Activated T-cell treated with anti-CD3 and anti-CD28 coated beads for 24 hours (primary cell): ENCODE measurements at places on chromosomes 1 and 21.

DNA sequence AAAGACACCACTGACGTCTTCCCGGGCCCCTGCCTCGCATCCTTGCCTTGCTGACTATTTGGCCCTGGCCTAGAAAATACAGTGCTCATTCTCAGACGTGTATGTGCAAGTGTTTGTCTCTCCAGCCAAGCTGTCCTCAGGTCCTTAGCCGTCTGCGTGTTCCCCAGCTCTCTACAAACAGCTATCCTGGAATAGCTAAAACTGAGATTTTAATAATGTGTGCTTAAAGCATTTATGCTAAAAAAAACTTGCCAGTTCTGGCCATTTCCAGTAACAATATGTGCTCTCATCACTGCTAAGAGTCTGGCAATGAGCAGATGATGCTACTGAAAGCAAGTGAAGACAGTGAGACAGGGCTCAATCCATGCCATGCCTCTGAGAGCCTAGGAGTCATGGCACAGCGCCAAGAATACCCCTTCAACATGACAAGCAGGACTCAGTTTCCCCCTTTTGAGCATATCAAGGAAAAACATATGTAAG, 55.7 kb downstream of the IRF2BP2 start:
- no peak for DNase-seq

DNA sequence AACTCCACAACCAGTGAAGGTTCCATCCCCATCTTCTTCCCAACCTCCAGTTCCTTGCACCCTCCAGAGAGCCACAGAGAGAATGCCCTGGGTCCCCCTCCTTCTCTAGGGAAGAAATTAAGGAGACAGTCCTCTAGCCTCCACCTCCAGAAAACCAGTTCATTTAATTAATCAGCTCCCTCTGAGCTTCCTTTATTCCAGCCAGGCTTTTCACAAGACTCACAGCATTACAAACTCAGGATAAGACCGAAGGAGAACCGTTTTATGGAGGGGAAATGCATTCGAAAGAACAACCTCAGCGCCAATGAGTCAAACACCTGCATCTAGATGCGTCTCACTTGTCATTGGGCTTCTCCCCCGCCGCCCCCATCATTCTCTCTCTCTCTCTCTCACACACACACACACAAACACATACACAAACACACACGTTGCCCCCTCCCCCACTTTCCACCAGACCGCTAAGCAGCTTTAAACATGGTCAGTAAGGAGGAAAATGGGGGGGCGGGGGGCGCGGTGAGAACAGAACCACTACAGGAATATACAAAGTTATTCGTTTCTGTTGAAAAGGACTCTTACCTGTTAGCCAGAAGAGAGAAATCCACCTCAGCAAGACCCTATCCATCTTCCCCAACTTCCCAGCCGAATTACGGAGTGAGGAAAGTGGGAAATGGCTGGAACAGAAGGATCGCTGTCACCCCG, 544 bp downstream of the ILDR2 start:
- DNase-seq = peak; percentile 33

DNA sequence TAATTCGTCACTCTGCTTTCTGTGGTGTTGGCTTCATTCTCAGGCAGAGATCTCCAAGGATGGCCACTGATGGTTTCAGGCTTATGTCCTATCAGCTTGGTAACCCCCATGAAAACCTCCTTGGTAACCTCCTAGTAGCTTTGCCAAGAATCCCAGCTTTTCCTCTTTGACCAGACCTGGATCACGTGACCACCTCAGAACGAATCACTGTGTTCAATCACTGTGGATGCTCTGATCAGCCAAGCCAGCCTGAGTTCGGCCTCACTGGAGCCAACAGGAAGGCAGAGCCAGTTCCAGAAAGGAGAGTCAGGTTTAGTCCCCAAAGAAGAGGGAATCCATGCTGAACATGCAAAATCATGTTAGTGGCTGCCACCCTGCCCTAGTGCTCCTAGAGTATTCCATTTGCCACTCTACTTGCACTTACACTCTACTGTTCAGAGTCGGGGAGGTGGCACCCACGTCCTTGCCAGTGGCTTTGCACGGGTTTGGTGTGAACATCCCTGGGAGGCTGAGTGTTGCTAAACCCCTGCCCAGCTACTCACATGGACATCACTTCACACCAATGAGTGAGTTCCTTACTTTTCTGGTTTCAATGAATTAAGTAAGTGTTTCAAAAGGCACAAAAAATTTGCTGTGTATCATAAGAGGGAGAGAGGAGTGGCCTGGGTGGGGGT, 33.5 kb upstream of the SSBP3 start:
- DNase-seq = no peak

DNA sequence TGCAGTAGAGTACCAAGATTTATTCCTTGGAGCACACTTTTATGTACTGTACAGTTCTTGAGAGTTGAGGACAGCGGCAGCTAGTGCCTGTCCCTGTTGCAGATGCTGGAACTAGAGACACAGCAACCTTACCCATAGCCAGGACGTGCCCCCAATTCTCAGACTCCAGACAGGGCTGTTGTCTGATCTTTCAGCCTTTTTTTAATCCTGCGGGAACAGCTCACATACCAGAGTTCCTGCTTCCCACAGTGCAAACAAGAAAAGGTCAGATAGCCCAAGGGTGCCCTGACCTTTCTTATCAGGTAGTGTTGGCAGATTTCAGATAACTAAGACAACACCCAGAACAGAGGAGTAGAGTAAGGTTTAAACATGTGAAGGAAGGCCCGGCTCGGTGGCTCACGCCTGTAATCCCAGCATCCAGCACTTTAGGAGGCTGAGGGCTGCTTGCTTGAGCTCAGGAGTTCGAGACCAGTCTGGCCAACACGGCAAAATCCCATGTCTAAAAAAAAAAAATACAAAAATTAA, 78.5 kb downstream of the DOP1B start:
- DNase-seq = no peak

DNA sequence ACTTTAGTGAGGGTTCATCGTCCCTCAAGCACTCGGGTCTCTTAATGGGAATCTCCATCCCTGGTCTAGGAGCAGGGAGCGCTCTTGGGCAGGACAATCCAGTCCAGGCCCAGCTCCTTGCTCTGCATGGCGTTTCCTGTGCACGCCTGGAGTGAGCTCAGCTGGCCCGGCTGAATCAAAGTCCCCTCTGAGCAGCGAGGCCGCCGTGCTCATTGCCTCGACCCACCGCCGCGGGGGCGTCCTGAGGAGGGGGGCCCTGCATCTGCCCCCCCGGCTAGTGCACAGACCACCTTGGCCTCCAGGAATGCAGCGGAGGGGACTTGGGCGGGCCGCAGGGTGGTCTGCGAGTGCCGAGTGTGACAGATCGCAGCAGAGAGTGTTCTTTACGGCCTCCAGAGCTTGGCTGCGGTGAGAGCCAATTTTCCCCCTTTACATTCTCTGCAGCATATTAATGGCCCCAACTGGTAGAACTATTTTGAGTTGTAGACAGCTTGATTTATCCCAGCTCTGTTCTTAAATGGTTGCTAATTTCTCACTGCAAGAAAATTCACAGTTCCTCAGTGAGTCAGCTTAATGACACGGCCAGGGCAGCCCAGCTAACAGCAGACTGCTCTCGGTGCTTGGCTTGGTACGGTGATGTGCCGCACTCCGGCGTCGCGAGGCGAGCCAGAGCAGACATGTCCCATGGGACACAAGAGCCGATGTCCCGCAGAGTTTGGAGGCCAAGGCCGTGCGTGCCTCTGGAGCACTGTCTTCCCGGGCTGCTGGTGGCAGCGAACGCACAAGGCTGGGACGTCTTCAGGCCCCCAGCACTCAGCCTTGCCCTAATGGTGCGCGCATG, 39.8 kb downstream of the SNAP47 start:
- DNase-seq = no peak

- no peak for DNase-seq
These were observed 4.7 kb upstream of the PTPRF start for GRCh38 chr1:43526002-43526401.

DNA sequence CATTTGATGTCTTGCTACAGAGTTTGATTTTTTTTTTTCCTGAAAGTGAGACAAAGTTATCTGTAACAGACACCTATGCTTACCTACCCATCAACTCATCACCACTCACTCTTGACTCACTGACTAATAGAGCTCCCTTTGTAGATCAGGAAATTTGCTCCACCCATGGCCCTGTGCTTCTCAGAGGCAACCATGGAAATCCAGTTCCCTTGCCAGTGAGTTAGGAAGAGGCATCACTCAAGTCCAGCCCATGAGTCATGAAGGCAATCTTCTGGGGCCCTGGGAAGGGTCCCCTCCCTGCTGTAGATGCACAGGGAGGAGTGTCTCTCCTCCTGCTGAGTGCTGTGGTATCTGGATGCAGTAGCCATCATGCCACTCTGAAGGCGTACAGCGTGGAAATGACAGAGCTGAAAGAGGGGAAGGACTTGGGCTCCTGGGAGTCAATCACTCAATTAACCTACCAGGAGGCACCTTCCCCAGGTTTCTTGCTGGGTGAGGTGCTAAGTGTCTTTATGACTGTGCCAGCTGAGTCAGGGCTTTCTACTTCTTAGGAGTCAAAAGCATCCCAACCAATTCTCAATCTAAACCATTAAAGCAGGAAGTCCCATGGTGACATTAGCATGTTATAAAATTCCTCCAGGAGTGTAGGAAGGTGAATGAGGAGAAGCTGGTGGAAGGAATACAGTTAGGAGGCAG, 56.1 kb downstream of the DNTTIP2 start:
- no peak for DNase-seq

DNA sequence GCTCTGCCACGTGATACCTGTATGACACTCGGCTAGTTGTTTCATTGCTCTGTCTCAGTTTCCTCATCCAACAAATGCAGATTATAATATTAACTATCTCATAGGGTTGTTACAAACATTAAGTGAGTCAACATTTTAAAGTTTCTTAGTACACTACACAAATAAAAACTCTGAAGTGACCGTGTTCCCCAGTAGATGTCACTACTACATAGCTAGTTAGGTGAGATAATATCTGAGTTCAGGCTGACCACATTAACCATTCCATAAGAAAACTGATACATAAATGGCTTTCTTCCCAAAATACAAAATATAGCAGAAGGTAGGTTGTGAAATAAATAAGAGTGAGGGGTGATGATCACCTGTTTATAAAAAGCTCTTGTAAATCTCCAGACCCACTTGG, 214.1 kb downstream of the NUF2 start:
- no peak for DNase-seq

DNA sequence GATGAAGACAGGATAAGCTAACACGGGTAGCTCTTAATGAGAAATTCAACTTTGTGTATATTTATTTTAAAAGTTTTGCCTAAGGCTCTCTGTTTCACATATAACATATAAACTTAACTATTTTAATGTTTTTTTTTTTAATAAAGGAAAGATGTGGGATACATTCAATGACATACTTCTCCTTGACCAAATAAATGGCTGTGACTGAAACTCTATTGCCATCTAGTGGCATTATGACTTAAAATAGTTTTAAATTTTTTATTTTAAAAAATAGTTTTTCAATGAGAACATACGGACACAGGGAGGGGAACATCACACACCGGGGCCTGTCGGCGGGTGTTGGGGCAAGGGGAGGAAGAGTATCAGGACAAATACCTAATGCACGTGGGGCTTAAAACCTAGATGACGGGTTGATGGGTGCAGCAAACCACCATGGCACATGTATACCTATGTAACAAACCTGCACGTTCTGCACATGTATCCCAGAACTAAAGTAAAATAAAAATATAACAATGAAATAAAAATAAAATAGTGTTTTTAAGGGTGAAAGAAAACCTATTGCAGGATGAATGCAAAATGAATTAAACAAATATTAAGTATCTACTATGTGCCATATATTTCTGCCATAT, 83.4 kb downstream of the LYST start:
- no peak for DNase-seq

- no peak for DNase-seq
These were observed 2.4 kb upstream of the PIK3R3 start for GRCh38 chr1:46134660-46135331.

DNA sequence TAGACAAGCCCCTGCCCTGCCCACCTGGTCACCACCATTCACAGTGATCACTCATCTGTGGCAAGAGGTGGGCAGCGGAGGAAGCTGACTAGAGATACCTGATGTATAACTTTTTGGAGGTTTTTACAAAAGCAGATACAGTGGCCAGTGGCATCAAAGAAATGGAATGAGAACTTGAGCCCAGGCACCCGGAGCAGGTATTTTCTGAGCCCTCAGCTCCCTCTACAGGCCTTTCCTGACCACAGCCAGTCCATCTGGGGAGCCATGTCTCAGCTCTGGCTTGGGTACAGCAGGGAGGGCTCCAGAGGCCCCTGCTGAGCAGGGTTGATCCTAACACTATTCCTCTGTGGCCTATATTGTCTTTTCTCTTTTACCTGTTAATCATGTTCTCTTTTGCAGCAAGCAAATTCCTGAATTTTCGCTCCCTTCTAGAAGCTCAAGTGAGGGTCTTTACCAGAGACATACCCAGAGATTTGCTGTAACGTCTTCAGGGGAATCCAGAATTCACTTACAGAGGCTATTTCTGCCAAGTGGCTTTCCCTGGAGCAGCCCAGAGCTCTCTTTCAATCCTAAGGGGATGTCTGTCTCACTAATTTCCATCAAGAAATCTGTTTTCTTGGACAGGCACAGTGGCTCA, 27.3 kb downstream of the GPR157 start:
- DNase-seq = no peak

- DNase-seq = no peak
These were observed 605.8 kb upstream of the ADAMTS5 start for GRCh38 chr21:27572696-27573095.

- DNase-seq = no peak
These were observed 137.2 kb upstream of the CAMK1G start for GRCh38 chr1:209446356-209446755.

DNA sequence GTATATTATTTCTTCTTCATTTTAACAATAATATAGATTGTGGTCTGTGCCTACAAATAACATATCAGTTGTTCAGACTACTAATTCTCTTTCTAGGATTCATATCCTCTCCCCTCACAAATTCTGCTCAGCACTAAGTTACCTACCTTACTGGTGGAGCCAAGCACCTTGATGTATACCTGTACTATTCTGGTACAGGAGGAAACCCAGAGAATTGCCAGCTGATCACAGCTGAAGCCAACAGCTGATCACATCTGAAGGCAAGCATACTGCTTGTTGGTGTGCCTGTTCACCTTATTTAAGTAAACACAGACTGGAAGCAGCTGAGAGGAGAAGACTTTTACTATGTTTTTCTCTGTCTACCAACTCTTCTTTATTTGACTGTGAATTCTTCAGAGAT, 101.8 kb downstream of the PBX1 start:
- no peak for DNase-seq

DNA sequence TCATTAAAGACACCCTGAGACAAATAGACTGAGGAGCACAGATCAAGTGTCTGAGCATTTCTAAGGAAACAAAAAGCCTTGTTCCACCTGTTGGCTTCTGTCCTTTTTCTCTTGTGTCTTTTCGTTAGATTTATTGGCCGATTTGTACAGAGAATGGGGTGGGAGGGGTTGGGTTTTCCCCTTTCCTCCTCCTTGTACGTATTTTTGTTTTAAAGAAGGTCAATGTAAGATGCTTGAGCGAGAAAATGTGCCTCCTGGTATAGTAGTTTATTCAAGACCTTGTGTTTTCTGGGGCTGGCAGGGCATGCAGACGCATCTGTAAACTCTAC, 1.2 kb downstream of the BCL9 start:
- DNase-seq = no peak

GRCh38 chr1:51444096-51444495, 75.0 kb downstream of the EPS15 start:
- no peak for DNase-seq
